ENCODE measurements at places on chromosomes 1 and 21. TPM values are rescaled to one million over a fixed set of nuclear protein-coding genes. Genes with fewer than 3 reads are reported as not detected.

RXRG gene
- total RNA-seq, result not detected

DNA sequence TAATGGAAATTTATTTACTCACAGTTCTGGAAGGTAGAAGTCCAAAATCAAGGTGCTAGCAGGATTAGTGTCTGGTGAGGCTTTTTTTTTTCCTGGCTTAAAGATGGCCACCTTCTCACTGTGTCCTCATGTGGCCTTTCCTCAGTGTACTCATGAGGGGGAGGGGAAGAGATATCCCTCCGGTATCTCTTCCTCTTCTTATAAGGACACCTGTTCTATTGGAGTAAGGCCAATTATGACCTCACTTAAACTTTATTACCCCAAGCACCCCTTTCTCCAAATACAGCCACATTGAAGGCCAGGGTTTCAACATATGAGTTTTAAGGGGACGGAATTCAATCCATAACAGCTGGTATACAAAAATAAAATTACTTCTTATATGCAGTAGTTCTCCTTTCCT is 203.7 kb upstream of the C1orf87 start:
- no peak for DNase-seq

TNFRSF1B gene
- 111 TPM for total RNA-seq

DNA sequence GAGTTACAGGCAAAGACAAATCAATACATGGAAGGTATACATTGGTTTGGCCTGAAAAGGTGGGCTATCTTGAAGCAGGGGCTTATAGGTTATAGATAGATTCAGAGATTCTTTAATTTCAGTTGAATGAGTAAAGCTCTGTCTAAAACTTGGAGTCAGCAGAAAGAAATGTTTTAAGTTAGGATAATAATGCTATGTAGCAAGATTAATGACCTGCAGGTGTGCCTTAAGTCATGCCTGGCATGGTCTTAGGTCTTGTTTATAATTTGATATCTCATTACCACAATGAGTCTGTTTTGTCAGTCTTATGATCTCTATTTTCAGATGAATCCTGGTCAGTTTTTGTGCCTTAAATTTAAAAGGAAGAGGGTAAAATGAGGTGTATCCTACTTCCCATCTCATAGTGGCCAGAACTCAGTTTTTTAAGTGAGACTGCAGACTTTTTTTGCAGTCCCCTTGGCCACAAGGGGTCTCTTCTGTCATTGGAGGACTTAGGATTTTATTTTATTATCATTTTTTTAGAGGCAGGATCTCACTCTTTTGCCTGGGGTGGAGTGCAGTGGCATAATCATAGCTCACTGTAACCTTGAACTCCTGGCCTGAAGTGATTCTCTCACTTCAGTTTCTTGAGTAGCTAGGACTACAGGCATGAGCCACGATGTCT is 21.3 kb upstream of the PGBD2 start:
- DNase-seq, result no peak

- no peak for DNase-seq
These were observed 113.1 kb downstream of the DNM3 start for GRCh38 chr1:171954361-171954760.

- no peak for DNase-seq
These were observed 13.7 kb upstream of the VPS45 start for GRCh38 chr1:150053926-150054325.
